IPS DF 19.7 (cell line): ENCODE measurements at places on chromosomes 1 and 21.

GRCh38 chr1:25564777-25565574 is 21.6 kb downstream of the LDLRAP1 start:
- DNase-seq = no peak

GRCh38 chr1:15260418-15261154 is 13.6 kb downstream of the FHAD1 start:
- DNase-seq = no peak

DNA sequence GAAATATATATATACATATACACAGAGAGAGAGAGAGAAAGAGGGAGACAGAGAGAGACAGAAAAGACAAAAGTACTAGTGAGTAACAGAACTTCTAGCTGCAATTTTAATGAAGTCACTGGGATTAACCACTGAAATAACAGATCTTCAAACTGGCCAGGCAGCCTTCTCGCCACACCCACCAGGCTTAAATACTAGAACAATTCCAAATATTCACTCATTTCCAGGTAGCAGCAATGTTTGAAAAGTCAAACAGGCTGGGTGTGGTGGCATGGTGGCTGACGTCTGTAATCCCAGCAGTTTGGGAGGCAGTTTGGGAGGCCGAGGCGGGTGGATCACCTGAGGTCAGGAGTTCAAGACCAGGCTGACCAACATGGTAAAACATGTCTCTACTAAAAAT is 5.2 kb downstream of the PRDX1 start:
- no peak for DNase-seq

DNA sequence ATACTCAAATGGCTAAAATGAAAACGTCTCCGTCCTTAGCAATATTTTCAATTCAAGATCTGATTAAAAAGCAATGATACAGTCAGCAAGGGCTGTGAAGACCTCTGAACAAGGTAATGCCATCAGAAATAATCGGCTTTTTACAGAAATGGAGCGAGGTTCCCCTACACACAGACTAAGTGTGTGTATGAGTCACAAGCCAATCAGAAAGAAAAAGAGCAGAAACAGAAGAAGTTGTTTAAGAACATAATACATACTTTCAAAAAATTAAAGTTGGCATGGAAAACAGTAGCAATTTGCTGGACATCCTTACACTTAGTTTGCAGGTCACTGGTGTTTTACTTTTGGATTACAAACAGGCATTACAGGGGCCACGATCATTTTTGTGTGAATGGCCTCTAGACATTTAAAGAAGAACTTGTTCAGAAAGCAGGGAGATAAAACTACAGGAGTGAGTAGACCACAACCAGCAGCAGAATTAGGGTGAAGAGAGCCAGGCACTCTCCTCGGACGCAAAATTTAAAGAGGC is 350.0 kb upstream of the RUNX1 start:
- no peak for DNase-seq

GRCh38 chr1:3029991-3030662 is 8.9 kb downstream of the ACTRT2 start:
- DNase-seq = no peak

- DNase-seq = no peak
Observed at GRCh38 chr1:36115931-36116330, 9.1 kb downstream of the COL8A2 start.

- no peak for DNase-seq
Observed at GRCh38 chr1:25431955-25432719, 1.4 kb downstream of the MACO1 start.

DNA sequence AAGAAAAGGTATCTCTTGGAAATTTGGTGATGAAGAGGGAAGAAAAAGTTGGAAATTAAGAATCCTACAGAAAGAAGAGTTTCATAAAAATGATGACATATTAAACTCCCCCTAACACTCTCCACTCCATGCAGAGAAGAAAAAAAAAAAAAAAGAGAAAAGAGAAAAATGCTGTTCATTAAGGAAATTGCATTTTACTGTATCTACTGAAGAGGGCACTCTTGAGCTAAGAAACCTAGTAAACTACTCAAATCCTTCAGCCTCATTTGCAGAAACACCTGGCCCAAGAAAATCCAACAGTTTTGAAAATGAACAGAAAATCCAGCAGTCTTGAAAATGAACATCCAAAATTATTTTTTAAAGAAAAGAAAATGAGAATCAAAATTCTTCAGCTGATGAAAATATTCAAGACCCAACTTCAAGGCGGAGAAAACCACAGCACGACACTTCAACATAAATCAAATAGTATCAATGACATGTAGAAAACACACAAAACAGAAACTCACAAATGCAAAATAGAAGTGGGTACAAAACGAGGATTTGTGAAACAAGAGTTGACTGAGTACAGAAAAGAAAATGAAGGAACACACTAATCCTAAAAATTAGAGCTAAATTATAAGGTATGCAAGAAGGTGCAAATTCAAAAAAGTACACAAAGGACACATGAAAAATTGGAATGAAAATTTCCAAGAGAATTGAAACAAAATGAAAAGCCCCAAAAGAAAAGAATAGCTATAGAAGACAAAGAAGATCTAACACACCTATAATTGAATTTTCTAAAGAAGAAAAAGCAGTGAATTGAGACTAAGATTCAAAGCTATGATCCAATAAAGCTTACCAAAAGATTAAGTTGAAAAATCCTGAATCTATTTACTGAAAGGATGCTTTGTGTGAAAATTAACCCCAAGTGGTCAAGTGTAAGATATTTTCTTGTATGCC is 73.2 kb upstream of the DNAJC6 start:
- no peak for DNase-seq

- DNase-seq = no peak
Observed at GRCh38 chr1:115135681-115136080, 46.4 kb upstream of the TSPAN2 start.

GRCh38 chr1:30184393-30185141 is 538.8 kb downstream of the MATN1 start:
- DNase-seq = no peak

DNA sequence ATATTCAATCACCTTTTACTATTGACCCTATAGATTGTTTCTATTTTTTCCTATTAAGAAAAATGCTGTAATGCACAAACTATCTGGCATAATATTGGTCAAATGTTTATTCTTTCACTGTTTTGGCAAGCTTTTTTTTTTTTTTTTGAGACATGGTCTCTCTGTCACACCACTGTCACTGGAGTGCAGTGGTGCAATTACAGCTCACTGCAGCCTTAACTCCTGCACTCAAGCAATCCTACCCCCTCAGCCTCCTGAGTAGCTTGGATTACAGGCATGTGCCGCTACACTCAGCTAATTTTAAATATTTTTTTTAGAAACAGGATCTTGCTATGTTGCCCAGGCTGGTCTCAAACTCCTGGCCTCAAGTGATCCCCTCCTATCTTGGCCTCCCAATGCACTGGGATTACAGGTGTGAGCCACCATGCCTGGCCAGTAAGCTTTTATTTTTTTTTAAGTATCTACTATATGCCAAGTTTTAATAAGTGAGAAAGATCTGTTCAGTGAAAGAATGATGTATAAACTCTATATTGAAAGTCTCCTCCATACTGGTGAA is 3.4 kb downstream of the CDC7 start:
- DNase-seq = no peak

DNA sequence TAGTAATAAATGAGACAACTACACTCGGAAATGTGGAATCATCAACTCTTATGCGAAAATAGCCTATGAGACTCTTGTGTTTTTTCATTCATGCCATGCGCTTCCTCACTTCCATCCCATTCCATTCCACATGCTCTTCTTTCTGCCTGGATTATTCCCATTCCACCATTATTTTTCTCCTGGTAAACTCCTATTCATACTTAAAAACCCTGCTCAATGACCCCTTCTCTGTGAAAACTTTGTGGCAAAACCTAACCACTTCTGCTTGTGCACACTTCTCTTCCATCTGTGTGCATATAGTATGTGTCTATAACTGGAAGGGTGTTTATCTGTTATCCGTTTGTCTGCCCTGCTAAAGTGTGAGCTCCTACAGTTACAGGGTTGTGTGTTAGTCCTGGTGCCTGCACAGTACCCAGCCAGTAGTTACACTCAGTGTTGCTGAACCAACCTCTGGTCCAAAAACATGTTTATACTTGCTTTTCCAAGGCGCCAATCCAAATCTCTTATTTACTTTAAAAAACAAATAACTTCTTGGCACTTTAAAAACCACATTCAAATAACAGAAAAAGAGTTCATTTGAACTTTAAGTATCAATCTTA is 10.7 kb downstream of the EPHX1 start:
- DNase-seq = no peak

DNA sequence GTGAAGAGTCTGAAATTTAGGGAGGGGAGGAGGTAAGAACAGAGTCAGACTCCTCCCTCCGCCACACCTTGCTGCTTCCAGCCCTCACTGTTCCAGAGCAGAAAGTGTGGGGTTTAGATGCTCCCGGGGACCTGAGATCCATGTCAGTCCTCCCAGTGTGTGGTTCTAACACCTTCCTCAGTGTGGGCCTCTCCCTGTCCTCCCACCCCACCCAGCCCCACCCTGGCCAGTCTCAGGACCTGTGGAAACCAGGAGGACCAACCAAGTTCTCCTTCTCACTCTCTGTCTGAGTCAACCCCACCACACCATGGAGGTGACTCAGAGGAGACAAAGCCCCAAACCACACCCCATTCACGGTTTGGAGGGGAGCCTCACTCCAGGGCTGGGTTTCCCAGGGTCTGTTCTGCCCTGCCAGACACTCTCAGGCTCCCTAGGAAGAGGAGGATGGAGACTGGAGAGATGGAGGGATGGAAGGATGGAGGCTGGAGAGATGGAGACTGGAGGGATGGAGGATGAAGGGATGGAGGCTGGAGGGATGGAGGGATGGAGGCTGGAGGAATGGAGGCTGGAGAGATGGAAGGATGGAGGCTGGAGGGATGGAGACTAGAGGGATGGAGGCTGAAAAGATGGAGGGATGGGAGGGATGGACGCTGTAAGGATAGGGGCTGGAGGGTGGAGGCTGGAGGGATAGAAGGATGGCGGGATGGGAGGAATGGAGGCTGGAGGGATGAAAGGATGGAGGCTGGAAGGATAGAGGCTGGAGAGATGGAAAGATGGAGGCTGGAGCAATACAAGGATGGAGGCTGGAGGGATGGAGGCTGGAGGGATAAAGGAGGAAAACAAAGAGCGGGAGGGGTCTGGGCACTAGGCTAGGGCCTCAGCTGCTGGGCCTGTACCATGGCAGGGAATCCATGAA is 100.9 kb upstream of the RUNX3 start:
- no peak for DNase-seq

GRCh38 chr1:75980972-75981897 is 49.0 kb upstream of the ASB17 start:
- no peak for DNase-seq

GRCh38 chr1:33182896-33183295 is 1.1 kb upstream of the TRIM62 start:
- no peak for DNase-seq

GRCh38 chr1:174040387-174040786 is 18.2 kb upstream of the RC3H1 start:
- no peak for DNase-seq

DNA sequence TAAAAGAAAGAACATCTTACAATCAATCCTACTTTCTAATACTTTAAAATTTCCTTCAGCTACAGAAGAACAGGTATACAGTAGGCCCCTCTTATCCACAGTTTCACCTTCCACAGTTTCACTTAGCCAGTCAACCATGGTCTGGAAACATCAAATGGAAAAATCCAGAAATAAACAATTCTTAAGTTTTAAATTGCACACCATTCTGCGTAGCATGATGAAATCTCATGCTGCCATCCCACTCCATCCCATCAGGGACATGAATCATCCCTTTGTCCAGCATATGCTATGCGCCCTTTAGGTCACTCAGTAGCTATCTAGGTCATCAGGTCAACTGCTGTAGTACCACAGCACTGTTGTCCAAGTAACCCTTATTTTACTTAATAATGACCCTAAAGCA is 67.7 kb downstream of the HSF2BP start:
- DNase-seq = no peak

GRCh38 chr1:31837451-31838158 is 21.8 kb upstream of the SPOCD1 start:
- DNase-seq = no peak

- no peak for DNase-seq
Observed at GRCh38 chr1:83103341-83103740, 895.6 kb downstream of the TTLL7 start.

GRCh38 chr1:235013512-235013911 is 115.1 kb downstream of the TOMM20 start:
- DNase-seq = no peak

GRCh38 chr1:36089393-36090121 is 865 bp downstream of the ADPRS start:
- DNase-seq = no peak

- no peak for DNase-seq
Observed at GRCh38 chr1:37533317-37534093, 18.9 kb upstream of the MEAF6 start.

- no peak for DNase-seq
Observed at GRCh38 chr1:53280496-53280895, 42.2 kb upstream of the MAGOH start.

GRCh38 chr1:19436716-19437476 is 48.4 kb downstream of the CAPZB start:
- DNase-seq = no peak

DNA sequence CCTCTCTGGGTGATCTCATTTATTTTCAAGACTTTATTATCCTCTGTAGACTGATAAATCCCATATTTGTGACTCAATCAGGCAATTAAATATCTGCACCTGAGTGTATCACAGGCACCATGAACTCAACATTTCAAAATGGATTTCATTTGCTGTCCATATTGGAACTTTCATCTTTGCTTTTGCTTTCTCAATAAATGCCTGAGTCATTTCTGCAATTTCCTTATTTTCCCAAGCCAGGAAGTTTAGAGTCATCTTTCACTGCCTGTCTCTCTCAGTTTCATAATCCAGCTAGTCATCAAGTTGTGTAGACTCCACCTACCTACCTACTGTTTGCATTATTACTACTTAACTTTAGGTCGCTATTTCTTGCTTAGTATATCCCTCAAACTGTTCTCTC is 540.9 kb downstream of the LMO4 start:
- no peak for DNase-seq

GRCh38 chr1:164770131-164770529 is 211.1 kb downstream of the PBX1 start:
- no peak for DNase-seq

- no peak for DNase-seq
Observed at GRCh38 chr1:2108877-2109580, 58.8 kb downstream of the PRKCZ start.
